ENCODE measurements at places on chromosomes 3 and 15.
A peak's percentile ranks its signal among the peaks of the same experiment; 100 is the strongest.

- DNase-seq: no peak
Observed at GRCh38 chr3:152061296-152061695, 187.9 kb downstream of the SUCNR1 start.

DNA sequence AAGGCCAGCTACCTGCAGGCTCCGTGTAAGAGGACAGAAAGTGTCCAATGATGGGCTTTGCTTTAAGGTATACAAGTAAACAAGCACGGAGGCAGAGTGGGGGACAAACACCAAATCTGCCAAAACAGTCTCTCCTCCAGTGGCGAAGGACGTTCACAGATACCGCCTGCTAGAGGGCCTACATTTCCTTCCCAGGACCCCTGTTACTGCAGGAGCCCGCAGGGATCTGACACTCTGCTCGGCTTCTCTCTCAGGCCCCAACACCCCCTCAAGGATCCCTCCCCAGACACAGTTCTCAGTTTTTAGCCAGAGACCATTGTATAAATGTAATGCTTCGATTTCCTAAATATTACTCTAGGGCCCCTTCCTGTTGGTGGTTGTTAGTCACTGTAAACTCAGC lies 46.0 kb upstream of the VGLL4 start:
- no peak for DNase-seq

DNA sequence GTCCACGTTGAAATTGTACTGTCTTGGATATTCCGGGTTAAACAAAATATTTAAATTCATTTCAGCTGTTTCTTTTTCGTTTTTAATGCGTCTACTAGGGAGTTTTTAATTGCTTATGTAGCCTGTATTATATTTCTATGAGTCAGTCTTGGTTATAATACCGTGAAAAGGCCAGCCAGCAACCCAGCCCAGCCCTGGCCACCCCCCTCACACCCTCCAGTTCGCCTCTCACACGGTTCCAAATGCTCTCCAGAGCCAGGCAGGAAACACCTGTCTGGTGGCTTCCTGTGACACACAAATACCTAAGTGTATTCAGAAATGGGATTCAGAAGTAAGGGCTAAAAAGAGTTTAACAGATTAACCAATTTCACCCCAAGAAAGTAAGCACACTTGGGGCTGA lies 4.4 kb downstream of the SH3BP5 start:
- DNase-seq: no peak

GRCh38 chr3:190968616-190969015 lies 106.1 kb upstream of the GMNC start:
- DNase-seq: no peak

- no peak for DNase-seq
Observed at GRCh38 chr15:32687556-32687955, 30.2 kb upstream of the GREM1 start.

DNA sequence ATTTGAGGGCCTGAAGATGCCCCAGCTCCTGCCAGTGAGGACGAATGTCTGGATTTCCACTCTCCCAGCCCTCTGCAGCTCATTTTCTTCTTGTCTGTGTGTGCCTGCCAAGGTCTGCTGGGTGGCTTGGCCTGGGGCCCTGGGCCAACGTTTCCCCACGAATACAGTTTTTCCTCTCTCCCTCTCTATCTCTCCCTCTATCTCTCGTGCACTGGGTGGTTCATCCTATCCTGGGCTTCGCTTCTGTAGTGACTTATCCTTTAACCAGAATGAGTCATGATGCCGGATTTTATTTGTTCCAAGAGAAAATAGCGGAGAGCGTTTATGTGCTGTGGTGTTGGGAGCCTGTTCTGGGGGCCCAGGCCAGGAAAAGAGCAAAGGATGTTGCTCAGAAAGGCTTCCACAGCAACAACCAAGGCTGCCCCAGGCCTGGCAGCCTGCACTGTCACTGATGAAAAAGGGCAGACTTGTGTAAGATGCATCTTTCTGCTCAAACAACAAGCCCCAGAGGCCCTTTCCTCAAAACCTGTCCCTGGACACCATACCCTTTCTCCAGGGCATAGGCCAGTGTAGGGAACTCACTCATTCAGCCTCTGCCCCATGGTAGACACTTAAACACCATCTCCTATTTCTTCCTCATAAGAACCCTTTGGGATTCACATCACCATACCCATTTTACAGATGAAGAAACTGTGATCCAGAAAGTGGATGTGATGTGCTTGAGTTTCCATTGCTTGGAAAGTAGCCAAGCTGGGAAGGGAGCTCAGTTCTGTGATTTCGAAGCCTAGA lies 47.3 kb downstream of the ITGA11 start:
- peak; percentile 89 for DNase-seq
